ENCODE measurements at places on chromosomes 2 and 18.

DNA sequence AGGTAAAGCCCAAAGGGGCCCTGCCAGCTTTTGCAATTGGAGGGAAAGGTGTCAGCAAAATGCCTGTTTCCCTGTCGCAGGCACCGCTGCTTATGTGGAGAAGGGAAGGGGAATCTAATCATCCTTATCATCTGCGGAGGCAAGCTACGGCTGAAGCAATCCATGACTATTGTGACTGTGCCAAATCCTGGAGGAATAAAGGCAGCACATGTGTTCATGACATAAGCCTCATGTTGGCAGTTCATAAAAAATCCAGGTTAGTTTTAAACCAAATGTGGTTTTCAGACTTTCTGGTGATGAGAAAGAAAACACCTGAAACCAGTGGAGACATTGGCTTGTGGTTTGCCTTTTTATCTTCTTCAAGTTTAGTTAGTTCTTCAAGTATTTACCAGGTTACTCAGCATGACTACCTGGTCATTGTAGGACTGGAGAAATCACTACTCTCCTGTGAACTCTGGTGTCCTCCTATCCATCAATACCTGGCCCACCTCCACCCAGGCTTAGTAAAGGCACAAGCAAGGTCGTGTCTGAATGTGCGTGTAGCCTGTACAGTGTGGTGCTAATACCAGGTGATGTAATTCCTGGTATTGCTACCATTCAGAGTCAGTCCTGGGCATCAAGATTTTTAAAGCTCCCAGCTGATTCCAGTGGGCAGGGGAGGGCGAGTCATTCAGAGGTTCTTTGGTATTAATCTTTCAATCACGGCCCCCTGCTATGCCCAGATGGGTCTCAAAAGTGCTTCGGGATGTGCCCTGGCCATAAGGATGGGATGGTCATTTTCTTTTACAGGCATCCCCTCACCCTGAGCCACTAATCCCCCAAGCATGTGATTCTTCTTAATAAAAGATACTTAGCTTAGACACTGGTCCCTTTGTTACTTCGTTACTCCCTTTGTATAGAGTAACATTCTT is 96.8 kb downstream of the TGFA start:
- no peak for DNase-seq

DNA sequence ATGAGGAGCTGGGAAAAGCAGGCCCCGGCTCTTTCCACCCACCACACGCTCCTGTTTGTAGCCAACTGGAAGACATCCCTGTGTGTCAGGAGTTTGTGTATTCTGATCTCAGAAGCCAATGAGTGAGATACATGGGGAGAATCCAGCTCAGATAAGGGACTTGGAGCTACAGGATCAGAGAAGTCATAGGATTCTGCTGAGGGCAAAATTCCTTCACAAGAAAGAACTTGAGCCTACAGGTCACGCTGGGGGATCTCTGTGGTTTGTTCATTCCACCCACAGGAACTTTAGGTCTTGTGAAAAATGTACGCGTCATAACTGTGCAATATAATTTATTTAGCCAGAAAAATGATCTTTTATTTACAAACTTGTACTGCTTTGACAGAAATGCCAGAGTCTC is 80.1 kb upstream of the SMIM21 start:
- DNase-seq, result no peak

DNA sequence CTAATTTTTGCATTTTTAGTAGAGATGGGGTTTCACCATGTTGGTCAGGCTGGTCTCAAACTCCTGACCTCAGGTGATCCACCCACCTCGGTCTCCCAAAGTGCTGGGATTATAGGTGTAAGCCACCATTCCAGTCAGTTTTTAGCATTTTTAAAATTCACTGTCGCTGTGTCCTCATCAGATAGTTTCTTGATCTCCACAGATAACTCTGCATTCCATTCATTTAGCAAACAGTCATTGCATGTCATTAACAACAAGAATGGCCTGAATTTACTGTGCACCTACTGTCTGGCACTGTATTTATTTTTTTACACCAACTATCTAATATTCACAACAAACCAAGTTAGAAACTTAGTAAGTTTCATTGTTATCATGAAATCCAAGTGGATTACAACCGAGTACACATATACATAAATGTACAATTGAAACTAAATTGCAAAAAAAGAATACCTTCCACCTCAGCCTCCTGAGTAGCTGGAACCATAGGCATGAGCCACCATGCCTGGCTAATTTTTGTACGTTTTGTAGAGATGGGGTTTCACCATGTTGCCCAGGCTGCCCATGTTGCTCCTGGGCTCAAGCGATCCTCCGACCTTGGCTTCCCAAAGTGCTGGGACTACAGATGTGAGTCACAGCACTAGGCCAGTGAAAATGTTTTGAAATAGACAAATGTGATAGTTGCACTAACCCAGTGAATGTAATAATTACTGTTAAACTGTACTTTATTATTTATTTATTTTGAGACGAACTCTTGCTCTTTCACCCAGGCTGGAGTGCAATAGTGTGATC is 4.3 kb downstream of the MCEE start:
- no peak for DNase-seq

DNA sequence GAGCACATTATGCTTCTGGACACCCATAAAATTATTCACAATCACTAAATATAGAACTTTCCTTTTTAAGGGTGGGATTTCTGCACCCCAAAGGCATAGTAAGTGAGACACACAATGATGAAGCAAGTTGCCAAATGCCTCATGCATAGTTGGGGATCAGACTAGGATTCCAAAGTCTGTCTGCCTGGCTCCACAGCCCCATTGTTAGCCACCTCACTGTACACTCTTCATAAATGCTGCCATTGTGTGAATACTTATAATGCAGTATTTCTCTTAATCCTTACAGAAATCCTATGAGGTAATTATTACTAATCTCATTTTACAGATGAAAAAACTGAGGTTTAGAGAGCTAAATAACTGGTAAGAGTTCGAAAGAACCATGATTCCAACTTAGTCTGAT is 738.6 kb downstream of the ERBB4 start:
- DNase-seq, result no peak

DNA sequence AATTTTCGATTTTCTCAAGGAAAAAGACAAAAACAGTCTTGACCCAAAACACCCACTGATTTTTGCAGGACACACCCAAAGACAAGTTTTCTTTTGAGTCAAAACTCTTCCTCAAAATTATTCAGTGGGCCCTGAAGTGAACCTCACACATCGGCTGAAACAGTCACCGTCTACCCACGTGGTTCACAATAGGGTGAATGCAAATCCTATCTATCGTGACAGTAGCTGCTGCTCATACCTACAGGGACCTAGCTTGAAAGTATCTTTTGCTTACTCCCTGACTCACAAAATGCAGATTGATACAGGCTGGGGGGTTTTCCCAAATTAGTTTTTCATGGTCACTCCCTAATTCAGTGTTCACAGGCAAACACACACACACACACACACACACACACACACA is 10.7 kb upstream of the CD226 start:
- DNase-seq, result no peak

- DNase-seq, result no peak
Observed at GRCh38 chr2:240906911-240907590, 915 bp downstream of the CROCC2 start.

DNA sequence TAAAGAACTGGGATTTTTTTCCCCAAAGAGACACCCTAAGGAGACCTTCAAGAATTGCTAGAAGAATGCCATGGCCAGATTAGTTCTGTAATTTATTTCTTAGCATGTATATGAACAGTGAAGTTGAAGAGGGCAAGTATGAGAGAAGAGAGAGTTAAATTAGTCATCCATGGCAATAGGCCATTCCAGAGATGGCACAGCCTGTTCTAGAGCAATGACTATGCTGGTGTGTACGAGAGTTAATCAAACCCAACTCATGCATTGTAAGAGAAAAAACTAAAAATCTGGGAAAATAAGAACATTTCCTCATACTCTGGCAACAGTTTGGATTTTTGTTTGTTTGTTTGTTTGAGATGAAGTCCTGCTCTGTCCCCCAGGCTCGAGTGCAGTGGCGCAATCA is 112.1 kb upstream of the PIK3C3 start:
- no peak for DNase-seq

GRCh38 chr18:79952996-79953559 is 1.6 kb upstream of the SLC66A2 start:
- DNase-seq, result no peak

GRCh38 chr2:236554629-236555282 is 14.9 kb upstream of the ACKR3 start:
- no peak for DNase-seq

DNA sequence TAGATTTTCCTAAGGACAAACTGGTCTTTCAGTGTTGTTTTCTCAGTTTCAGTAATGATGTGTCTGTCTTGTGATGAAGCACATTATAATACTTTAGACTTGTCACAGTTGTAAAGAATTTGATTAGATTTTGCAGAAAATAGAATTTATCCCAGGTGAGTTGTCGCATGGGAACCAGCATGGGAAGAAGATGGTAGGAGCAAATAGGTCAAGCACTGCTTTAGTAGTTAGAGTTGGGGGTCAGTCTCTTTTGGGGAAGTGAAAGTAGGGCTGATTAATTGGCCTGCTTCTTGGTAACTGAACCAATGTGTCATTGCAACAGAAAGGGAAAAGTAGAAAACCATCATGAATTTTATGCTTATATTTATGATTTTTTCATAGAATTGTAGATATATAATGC is 153.2 kb upstream of the MYO3B start:
- no peak for DNase-seq

GRCh38 chr2:98037666-98038336 is 42.1 kb upstream of the TMEM131 start:
- DNase-seq, result no peak

DNA sequence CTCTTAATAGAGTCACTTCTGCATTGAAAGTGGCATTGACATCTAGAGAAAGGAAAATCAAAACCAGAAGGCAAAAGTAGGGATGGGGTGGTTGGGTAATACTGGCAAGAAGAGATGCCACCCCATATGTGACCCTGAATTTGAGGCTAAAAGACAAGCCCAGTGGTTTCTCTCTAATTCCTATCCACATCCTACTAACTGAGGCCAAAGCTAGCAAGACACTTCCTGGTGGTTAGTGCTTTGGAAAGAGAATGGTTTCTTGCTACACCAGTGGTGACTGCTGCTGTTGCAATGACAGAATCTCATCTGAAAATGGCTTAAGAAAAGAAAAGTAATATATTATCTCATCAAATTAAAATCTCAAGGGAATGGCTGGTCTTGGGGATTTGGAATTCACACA is 640.6 kb downstream of the EPHA4 start:
- no peak for DNase-seq

GRCh38 chr2:8168876-8169424 is 512.9 kb upstream of the ID2 start:
- DNase-seq, result no peak

DNA sequence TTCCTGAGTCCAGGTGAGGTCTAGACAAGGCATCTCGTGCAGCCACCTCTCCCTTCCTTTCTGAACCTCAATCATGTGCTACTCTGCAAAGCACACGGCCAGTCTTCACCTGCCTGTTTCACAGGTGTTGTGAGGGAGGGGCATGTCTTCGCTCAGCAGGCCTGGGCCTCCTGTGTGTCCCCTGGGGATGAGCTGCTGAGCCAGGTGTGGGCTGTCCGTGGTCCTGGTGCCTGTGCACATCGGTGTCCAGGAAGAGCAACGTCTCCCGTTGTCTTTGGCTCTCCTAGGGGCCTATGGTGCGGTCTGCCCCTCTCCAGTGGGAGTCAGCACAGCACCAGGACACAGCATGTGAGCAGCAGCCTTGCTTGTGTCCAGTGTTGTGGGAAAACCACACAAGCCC is 16.7 kb downstream of the ARHGEF4 start:
- DNase-seq, result no peak

DNA sequence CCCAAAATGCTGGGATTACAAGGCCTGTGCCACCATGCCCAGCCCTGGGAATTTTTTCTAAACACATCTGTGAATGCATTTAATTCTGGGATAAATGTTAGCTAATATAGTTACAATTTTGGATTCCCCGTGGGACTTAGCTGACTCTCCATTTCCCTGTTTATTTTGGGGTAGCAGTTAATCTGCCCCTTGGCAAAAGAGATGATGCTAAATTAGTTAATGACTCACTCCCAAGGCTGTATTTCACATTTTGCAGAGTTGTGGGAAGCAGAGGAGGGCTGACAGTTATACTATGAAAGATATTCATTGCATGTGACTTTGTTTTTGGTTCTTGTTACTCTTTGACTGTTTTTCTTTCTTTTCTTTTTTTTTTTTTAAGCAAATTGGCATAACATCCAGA is 3.2 kb downstream of the MTHFD2 start:
- DNase-seq, result no peak

DNA sequence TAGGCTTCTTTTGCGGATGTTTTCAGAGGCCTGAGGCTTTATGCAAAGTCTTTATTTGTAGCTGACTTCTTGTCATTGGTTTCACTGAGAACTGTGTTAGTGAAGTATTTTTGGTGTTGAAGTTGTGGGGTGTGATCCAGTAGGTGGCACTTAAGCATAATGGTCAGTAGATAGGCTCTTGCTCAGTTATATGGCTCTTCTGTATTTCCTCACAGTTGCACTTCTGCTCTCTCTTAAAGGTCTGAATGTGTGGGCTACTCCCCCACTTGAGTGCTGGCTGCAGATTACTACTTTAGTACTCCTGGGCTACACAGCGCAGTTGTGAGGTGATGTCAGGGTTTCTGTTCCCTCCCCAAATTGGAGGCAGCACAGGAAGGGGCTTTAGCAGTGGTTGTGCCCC is 133.8 kb upstream of the SCN7A start:
- no peak for DNase-seq

GRCh38 chr2:26853751-26854150 is 5.8 kb downstream of the DPYSL5 start:
- no peak for DNase-seq

DNA sequence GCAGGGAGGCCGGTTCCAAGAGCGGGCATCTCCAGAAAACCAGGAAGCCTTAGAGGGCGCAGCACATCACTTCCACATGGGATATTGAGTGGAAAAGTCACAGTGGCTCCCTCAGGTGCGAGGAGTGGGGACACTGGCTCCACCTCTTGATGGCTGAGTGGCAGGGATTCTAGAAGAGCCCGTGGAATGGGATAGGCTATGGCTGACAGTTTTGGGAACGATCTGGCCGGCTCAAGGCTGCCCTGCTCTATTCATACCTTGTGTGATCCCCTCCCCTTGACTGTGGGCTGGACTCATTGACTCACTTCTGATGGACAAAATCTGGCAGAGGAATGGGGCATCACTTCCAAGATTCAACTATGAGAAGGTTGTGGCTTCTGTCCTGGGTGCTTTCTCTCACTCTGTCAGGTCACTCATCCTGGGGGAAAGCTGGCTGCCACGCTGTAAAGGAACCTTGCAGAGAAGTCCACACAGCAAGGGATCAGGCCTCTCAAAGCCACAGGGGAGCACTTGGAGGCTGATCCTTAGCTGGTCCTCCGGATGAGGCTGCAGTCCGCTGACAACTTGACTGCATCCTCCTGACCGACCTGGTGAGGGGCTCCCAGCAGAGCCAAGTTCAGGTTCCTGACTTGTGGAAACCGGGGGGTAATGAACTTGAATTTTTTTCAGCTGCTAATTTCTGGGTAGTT is 46.7 kb upstream of the HS6ST1 start:
- DNase-seq, result no peak

Data from activated T-helper 9 cell treated with anti-CD3 and anti-CD28 coated beads, Interleukin-2, amount 50 U/mL, for 16 hours (primary cell).